Right lung (tissue), 10 donors: ENCODE measurements at places on chromosomes 11 and 22.

DNA sequence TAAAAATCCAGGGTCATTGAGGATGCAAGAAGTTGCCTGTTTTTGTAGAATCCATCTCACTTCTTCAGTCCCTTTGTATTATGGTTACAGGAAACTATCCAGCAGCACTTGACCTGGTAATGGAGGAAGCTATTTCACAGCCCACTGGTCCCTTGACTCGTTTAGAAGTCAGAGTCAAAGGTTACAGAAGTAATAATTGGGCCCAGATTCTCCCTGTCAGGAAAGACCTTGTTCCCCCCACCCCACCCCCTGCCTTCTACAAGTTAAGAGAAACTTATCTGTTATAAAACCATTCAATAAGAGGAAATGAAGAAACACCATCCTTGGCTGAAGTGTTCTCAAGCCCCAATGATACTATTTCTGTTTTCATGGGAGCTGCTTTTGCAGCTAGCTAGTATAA is 65.8 kb downstream of the CSTPP1 start:
- no peak for DNase-seq

GRCh38 chr11:46529095-46529905 is 64.5 kb downstream of the AMBRA1 start:
- DNase-seq, result no peak

GRCh38 chr11:61814247-61814957 is 2.4 kb downstream of the FADS1 start:
- DNase-seq, result no peak

DNA sequence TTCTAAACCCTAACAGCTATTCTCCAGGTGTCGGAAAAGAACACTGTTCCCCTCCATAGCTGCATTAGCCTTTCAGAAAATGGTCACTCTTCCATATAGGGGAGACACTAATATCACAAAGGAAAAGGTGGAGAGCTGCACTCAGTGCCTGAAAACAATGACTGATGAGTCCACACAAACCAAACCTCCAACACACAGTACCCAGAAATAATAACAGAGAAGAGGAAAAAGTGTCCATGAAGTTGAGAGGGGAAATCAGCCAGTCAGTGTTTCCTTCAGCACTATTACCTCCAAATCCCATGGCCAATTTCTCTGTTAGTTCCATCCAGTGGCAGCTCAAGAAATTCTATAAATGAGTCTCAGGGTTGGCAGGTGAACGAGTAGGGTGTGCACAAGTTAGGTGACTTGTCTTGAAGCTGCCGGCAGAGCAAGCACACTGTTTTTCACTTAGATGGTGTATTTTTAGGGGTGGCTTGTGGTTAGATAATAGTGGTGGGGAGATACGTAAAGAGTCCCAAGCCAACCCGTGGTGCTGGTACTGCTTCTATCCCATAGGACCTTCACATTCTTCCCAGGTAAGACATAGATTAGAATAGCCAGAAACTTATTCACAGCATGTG is 84.5 kb upstream of the CHRM4 start:
- DNase-seq, result no peak

- no peak for DNase-seq
Measured at GRCh38 chr22:46068593-46069491, 81.5 kb upstream of the PPARA start.

GRCh38 chr11:16923987-16924386 is 90.2 kb downstream of the PLEKHA7 start:
- no peak for DNase-seq

DNA sequence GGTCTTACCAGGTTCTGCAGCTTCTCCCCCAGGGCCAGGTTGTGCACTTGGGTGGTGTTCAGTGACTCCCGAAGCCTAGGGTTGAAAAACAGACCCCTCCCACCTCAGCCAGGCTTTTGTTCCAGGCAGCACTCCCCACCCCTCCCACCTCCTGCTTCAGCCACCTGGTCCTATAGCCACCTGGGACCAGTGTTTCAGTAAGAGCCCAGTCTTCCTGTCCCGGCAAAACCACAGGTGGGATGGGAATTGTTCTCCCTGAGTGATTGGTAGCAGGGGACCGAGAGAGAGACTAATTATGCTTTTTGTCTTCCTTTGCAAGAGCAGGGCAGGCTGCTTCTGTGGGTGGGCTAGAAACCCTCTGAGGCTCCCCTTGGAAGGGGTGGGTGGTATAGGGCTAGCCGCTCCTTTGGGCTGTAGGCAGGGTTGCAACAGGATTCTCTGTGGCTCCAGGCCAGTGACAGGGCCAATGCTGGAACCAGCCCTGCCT is 8.5 kb upstream of the NAALADL1 start:
- DNase-seq, result no peak

GRCh38 chr11:11532574-11532973 is 89.2 kb downstream of the GALNT18 start:
- DNase-seq, result no peak

GRCh38 chr11:111819829-111820237 is 51.5 kb downstream of the ALG9 start:
- no peak for DNase-seq
